ENCODE measurements at places on chromosomes 5 and 9.

GRCh38 chr5:41708604-41708940 is 161.7 kb downstream of the OXCT1 start:
- no peak for DNase-seq

- DNase-seq: no peak
Observed at GRCh38 chr9:134127065-134127580, 8.8 kb upstream of the WDR5 start.

- no peak for DNase-seq
Observed at GRCh38 chr9:116316246-116316645, 162.7 kb downstream of the PAPPA start.

DNA sequence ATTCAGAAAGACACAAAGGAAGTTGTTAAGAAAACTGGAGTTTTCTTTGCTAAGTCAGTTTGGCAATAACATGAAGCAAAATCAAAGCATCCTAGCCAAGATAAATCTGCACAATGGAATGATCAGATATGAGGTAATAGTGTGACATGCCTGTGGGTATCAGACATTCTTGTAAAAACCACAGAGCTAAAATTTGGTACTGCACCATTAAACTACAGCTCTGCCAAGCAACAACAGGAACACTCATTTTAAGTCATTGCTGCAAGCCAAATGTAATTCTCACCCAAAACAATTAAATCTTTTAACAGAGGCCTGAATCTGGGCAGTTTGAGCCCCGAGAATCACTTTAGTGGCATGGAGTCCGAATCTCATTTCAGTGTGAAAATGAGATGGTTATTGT is 96.6 kb downstream of the VCAN start:
- no peak for DNase-seq

DNA sequence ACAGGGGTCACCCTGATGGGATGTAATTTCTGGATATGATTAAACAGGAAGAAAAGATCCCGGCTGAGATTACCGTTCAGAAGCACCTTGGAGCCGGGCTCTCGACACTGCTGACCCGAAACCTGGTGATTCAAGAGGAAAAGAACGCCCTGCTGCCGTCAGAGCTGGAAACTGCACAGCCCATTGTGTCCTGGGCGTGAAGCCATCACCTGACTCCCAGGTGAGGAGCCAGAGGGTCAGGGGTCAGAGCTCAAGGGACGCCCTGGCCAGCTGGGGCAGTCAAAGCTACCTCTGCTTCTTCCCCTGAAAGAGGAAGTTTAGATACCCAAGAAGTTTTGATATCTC is 17.8 kb upstream of the SLC12A7 start:
- DNase-seq: no peak

DNA sequence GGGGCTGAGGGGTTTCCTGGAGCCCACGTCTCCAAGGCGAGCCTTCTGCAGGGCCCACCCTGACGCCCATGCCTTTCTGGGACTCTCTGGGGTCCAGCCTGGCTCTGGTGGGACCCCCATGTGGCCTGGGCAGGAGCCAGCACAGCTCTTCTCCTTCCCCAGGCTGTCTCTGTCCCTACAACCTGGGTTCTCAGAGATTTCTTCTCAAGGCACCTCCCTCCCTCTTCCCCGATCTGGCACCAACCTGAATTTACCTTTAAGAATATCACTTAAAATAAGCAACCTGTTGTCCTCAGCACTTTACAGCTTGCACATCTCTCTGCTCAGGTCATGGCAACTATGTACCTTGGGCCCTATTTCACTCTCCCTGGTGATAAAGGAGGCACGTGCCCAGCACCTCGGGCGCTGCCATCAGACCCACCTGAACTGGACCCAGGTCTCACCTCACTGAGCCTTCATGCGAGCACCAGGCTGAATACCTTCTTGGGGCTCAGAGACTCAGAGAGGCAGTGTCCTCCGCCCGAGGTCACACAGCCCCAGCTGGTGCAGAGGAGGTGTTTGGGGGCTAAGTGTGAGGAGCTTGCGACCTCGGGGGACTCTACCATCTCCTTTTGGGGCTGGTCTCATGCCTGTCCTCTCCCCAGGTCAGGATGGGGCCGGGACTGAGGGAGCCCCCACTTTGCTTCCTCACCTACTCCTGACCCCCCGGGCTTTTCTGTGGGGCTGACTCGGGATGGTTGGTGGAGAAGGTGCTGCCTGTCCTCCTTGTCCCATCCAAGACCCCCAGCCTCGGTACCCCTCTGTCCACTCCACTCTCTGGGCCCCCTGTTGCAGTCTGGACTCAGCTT is 217.7 kb downstream of the C9orf50 start:
- DNase-seq: no peak

GRCh38 chr9:131473198-131473885 is 29.4 kb upstream of the POMT1 start:
- no peak for DNase-seq

GRCh38 chr9:6819529-6819928 is 61.8 kb downstream of the KDM4C start:
- no peak for DNase-seq

GRCh38 chr9:98168941-98169488 is 23.4 kb downstream of the CORO2A start:
- no peak for DNase-seq

- no peak for DNase-seq
Observed at GRCh38 chr5:87499478-87500410, 87.0 kb upstream of the CCNH start.

DNA sequence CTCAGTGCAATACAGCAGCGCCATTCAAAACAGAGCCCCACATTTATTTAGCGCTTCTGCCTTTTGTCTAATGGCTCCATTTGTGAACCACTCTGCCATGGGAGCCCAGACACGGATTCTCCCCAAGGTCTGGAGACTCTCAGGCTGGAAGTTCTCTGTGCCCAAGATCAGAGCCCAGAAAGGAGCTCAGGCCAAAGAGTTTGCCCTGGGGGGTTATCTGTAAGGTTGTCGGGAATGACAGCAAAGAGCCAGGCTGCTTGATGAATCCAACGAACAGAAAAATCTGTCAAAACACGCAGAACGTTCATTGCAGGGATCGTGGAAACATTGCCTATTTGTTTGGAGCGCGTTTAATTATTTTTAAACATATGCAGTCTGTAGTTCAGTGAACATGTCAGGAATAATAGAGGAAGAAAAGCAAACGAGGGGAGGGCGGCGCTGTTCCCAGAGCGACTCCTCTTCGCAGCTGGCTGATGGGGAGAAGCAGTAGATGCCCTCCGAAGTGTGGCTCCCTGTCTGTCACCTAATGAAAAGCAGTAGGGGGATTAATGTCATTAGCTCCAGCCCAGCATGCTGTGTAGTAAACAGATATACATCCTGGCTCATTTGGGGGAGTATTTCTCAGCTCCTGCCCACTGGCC is 464.9 kb upstream of the MPDZ start:
- DNase-seq: no peak

GRCh38 chr5:120088412-120088811 is 375.7 kb upstream of the PRR16 start:
- DNase-seq: no peak

DNA sequence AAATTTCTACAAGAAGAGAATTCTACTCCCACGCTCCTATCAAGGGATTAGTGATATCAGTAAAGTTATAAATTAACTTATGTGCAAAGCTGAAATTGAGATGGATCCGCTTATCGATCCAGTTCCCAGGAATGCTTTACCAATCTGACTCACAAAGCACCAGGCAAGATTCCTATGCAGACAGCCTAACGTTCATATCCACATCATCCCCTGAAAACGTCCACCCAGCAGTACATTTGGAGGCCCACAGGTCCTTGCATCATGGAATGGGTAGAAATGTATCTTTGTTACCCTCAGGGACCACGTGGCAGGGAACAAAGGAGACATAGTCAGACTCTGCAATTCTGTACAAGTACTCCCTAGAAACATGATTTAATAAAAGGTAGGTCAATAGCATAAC is 147.4 kb downstream of the ESM1 start:
- no peak for DNase-seq

GRCh38 chr9:135074354-135075233 is 12.9 kb upstream of the OLFM1 start:
- DNase-seq: no peak

DNA sequence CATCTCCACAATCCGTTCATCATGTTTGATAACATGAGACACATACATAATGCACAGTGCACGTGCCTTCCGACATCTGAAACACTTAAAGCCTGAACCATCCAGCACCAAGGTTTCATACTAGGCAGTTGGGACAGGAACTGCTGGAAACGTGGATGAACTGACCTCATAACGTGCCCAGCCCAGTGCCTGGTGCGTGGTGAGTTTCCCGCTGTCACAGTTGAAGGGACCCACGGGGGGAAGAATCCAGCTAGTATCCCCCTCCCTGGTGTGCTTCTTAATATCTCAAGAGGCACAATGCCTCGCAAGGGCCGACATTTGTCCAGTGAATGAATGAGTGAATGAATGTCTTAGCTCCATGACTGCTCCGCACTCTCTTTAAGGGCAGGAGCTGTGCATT is 23.2 kb downstream of the BARX1 start:
- no peak for DNase-seq

GRCh38 chr5:109177782-109178181 is 232.0 kb downstream of the PJA2 start:
- no peak for DNase-seq

- DNase-seq: no peak
Observed at GRCh38 chr5:140131967-140132409, 6.3 kb downstream of the IGIP start.

GRCh38 chr9:2717385-2717784 is at the start of gene KCNV2:
Gene KCNV2 (plus strand): TSS chr9:2717510. CDS start chr9:2717740, 230 bp downstream.
- no peak for DNase-seq

DNA sequence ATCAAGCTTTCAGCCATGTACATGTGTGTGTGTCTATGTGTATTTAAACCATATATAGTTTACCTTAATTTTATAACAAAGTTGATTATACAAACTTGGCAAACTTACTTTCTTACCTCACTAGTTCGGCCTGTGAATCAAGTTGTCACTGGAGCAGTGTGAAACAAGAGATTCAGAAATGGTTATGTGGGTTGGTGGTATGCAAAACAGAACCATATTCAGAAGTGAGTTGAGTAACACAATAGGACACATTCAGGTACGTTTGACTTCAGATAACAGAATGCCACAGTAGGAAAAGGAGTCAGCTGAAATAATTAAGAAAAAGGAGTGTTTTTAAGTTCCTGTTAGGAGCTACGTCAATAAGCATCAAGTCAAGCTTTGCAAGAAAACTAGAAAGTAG is 21.5 kb downstream of the XPA start:
- DNase-seq: no peak

DNA sequence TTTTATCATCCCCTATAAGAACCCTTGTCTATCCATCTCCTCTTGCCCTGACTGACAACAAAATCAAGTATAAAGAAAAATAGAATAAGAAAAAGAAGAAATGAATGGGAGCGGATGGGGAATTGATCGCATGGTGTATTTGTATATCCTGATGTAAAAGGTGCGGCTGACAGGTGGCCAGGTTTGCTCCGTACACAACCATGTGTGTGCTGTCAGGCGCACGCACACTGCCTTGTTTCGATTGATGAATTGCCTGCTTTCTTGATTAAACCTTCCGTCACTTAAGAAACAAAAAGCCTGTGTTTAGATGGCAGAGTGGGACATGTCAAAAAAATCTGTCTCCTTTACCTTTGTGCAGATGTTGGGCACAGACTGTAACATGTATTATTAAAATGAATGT is 102.6 kb downstream of the MVB12B start:
- no peak for DNase-seq

DNA sequence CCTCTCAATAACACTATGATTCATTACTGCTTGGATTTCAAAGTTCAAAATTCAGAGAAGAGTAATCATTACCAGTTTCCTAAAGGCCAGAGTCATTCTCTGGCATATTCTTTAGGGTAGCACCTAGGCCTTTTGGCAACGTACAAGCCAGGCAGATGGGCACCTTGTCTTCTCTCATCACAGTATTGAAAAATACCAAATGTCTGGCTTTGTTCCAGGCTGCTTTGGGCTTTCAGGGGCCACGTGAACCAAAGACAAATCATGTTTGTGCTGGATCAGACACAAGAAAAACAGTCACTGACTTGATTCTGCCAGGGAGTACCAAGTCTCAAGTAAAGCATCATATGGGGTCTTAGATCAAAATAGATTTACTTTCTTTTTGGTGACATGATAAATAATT is 15.5 kb downstream of the MEGF9 start:
- no peak for DNase-seq

- DNase-seq: no peak
Observed at GRCh38 chr9:121721058-121721350, 69.6 kb downstream of the DAB2IP start.

GRCh38 chr5:172385707-172386106 is 68.6 kb downstream of the SH3PXD2B start:
- no peak for DNase-seq

- DNase-seq: no peak
Observed at GRCh38 chr5:156615901-156616300, 234.2 kb upstream of the PPP1R2B start.

- DNase-seq: no peak
Observed at GRCh38 chr5:41924526-41924871, 582 bp upstream of the FBXO4 start.

DNA sequence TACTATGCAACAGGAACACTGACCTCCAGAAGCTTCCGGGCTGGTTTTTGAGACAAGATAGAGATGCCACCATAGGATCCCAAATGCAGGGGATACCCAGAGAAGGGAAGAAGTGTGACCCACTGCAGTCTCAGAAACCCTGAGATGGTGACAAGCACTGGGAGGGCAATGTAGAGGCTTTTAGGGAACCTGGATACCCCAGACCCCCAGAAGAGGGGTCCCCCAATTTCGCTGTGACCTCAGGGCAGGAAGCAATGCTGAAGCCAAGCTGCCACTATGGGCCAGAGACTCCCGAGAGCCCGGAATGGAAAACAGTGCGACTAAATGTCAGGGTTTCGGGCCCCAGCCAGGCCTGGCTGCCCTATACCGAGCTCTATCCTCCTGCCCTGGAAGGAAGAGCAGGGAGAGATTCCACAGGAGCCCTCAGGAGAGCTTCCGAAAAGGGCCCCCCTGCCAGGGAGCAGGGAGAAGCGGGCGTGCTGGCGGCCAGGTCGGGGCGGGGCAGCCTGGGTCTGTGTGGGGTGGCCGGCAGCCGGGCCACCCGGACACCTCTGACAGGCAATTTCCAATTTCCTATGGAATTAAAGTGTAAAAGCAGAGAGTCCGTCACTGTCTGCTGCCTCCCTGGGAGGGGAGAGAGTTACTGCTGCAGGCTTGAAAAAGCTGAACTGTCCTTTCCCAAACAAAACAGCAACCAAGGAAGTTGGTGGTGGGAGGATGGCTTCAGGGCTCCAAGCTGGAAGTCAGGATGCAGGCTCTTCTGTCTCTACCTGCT is 154.2 kb downstream of the FGF18 start:
- DNase-seq: no peak

- no peak for DNase-seq
Observed at GRCh38 chr9:86731511-86732063, 215.7 kb downstream of the GAS1 start.

DNA sequence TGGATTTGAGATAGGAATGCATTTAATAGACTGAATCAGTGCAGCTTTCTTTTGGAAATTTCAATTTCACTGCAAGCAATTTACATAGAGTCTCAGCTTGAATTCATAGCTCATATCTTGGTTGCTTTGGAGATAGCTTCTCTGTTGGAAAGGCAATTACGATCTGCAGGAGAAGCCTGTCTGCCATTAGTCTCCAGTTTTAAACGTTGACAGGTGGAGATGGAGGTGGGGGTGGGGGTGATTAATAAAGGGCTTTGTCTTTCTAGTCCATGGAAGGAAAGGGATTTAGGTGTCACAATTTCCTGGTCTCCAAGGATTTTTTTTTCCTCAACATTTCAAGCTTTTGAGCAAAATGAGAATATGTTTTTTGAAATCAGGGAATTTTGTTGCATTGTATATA is 184.7 kb downstream of the CARTPT start:
- no peak for DNase-seq

- no peak for DNase-seq
Observed at GRCh38 chr9:37943345-37944265, 39.7 kb upstream of the SLC25A51 start.

Data from stimulated activated CD8-positive, alpha-beta memory T cell treated with anti-CD3 and anti-CD28 coated beads, Interleukin-7, amount 100 ng/mL, for 1 hour (primary cell).